ENCODE measurements at places on chromosomes 5 and 9.

DNA sequence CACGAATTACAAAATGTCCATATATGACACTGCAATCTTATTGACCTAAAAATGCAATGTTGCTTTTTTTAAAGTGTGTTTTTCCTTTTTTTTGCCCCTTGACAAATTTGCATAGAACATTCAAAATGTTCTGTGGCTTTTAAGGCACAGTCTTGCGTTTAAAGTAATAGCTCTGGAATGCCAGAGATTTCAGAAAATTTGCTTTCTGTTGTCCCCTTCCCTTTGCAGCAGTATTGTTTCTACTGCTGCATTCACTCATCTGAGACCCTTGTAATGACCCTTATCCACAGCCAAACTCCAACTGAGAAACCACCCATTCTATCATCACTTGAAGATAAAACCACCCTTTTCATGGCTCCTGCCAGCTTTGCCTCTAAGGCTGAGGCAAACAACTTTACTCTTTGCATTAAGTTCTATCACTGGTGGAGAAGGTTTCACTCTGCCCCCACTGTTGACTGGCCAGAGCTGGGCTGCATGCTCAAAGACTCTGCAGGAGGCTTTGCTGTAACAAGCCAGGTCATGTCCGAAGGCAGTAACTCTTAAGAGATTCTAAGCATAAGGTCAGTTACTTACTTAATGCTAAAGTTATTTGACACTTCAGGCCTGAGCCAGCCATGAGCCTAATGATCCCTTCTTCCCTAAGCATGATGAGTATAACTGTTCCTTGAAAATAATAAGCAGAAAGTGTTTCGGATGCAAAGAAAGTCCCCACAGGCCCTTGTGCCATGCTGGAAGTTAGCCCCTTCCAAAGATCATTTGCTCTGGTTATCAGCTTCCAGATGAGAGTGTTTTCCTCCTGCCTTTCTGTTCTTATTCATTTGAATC is 101.9 kb downstream of the CD180 start:
- DNase-seq: no peak

DNA sequence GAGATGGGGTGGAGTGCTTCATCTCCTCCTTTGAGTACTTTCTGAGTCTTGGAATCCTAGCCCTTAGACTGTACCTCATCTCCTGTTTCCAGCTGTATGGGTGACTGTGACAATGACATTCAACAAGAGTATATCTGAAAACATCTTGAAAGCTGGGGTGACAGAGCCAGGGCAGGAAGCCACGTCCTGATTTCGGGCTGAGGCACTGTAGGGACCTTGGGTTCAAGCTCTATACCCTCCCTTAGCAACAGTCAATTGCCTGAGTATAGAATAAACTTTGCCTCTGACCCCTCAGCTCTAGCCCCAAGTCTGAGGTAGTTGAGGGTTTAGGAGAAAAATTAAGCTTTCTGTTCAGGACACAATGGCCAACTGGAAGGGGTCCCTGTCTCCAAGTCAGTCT is 6.3 kb downstream of the FOXE1 start:
- no peak for DNase-seq

GRCh38 chr5:71475788-71476384 is 20.4 kb downstream of the BDP1 start:
- DNase-seq: no peak

DNA sequence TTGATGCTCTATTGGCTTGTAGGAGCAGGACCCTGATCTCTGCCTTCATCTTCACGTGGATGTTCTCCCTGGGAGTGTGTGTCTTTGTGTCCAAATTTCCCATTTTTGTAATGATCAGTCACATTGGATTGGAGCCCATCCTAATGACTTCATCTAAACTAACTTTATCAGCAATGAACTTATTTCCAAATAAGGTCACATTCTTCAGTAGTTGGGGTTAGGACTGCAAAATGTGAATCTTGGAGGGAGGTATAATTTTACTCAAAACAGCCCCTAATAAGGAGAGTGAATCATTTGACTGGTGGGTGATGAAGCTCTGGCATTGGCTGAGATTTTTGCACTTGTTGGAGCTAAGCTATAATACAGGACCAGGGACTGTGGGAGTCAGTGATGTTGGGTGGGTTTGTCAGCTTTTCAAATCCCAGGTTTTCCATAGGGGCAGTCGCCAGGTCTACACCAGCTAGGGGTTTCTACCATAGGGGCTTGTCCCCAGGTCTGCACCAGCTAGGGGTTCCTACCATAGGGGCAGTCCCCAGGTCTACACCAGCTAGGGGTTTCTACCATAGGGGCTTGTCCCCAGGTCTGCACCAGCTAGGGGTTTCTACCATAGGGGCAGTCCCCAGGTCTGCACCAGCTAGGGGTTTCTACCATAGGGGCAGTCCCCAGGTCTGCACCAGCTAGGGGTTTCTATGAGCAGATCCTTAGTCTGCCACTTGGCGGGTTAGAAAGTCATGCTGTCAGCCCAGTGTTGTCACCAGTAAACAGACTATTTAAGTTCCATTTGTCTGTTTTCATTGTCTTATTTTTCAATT is 382.6 kb upstream of the DAP start:
- no peak for DNase-seq

DNA sequence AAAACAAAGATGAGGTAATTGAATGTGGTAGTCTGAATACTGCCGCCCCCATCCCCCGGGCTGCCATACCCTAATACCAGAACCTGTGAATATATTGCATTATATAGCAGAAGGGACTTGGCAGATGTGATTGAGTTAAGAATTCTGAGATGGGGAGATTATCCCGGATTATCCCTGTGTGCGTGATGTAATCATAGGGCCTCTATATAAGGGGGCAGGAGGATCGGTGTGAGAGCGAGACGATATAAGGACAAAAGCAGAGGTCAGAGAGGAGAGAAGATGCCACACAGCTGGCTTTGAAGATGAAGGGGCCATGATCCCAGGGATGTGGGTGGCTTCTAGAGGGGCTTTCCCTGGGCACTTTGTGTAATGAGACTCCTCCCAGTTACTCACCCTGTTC is 101.7 kb upstream of the TLE1 start:
- no peak for DNase-seq

- DNase-seq: no peak
Measured at GRCh38 chr5:40354171-40354570, 325.5 kb upstream of the PTGER4 start.

DNA sequence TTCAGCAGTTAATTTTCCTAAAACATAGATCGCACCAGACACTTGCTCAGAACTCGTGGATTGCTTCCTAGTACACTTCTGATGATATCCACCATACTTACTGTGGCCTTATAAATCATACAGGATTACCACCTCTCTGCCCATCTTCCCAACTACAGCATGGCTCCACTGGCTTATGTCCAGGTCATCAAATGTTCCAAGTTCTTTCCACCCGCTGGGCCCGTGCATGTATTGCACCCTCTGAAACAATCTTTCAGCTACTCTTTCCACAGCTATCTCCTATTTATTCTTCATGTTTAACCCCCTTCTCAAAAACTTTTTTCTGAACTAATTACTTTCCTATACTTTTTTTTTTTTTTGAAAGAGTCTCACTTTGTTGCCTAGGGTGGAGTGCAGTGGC is 18.5 kb downstream of the FBXW2 start:
- DNase-seq: no peak

- no peak for DNase-seq
Measured at GRCh38 chr9:4515958-4516375, 25.7 kb downstream of the SLC1A1 start.

DNA sequence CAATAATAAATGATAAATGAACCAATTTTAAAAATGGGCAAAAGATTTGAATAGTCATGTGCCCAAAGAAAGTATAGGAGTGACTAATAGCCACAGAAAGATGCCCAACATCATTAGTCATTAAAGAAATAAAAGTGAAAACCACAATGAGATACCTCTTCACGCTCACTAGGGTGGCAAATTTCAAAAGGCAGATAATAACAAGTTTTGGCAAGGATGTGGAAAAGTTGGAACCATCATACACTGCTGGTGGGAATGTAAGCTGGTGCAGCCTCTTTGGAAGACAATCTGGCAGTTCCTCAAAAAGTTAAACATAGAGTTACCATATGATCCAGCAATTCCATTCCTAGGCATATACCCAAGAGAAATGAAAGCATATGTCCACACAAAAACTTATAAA is 1819.8 kb downstream of the MAT2B start:
- no peak for DNase-seq

- no peak for DNase-seq
Measured at GRCh38 chr5:141261238-141261546, 16.0 kb downstream of the PCDHB15 start.

DNA sequence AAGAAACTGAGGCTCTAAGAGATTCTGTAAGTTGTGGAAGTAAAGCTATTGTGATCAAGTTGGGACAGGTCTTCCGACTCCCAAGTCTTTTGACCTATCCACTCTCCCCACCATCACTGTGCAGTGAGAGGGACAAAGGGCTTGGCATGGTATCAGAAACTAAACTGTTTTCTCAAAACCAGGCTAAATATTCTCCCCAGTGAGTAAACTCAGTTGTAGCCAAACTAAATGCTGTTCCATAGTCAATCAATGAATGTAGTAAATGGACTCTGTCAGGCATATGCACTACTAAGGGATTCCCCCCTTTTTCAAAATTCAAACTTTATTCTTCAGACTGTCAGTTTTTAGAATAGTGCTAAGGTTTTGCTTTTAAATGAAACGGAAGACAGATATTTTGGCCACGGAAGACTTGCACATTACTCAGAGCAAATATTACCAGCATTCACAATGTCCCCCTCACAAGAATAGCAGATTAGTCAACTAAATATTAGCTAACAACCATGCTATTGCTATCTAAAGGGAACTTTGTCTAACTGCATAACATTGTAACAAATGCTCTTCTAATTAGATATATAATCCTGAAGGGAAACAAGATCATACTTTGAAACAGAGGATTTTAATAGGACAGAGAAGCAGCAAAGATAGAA is 7.1 kb downstream of the PRKAA1 start:
- DNase-seq: no peak

DNA sequence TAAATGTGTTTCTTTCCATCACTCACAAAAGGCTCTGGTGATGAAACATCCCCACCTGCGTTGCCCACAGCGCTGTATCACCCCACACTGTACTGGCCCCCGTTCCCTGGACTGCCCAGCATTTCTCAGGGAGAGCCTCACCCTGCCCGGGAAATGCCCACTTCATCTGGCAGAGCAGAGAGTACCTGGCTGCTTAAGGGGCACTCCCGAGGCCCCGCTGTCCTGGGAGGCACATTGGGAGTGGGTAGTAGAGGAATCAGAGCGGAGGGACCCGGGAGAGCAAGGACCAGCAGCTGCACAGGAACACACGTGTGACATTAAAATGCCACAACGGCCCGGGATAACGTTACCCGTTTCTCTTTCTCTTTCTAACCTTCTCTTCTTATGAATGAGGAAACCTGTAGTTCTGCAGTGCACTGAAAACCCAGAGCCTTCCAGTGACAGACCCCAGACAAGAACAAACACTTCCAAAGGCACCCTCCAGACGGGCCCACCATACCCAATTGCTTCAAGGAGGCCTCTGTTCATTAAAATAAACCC is 110.0 kb downstream of the ROR2 start:
- DNase-seq: no peak

DNA sequence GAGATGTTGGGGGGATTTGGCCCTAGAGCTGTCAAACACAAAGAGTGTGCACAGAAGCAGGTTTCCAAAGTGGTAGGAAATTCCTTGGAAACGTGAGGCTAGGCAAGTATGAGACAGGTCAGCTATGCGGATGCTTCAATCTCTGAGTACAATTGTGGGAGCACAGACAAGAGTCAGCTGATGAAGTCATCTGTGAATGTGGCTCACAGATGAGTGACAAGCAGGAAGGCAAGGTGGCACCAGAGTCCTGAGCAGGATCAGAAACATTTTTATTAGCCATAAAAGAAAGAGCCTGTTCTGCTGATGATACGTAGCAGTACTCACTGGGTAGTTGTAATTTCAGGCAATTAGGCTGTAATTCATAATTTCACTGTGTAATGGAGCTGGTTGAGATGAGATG is 117.0 kb downstream of the DCP2 start:
- DNase-seq: no peak

DNA sequence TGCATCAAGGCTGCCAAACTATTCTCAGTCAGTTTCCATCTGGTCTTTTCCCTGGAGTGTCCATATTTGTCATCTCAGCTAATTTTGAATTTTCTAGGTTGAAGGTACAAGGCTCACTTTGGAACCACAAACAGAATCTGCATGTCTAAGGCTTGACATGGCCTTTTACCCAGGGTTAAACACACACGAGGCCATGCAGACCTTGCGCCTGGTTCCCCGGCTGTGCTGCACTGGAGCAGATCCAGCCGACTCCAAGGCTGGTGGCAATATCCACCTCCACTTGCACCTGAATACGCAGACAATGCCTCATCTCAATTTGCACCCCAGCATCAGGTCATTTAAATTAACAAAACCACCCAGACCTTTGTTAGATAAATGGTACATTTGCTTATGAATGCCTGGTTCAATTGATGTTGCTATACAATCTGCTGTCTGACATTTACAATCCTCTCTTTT is 276.2 kb downstream of the HSPA4 start:
- DNase-seq: no peak

DNA sequence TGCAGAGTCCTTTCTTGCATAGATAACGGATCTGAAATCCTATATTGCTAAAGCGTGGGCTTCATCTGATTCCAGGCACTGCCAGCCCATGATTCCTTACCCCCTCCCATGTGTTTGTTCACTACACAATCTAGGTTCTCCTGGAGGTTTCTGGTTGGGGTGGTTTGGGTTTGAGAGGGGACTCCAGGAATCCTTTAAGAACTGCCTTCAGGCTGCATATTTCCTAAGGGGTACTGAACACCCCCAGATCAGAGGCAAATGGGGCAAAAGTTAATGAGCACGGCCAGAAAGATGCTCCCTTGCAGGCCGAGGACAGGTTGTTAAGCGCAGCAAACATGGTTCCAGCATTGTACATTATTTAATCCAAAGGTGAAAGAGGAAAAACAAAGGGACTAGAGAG is 9.9 kb downstream of the NR2F1 start:
- no peak for DNase-seq

DNA sequence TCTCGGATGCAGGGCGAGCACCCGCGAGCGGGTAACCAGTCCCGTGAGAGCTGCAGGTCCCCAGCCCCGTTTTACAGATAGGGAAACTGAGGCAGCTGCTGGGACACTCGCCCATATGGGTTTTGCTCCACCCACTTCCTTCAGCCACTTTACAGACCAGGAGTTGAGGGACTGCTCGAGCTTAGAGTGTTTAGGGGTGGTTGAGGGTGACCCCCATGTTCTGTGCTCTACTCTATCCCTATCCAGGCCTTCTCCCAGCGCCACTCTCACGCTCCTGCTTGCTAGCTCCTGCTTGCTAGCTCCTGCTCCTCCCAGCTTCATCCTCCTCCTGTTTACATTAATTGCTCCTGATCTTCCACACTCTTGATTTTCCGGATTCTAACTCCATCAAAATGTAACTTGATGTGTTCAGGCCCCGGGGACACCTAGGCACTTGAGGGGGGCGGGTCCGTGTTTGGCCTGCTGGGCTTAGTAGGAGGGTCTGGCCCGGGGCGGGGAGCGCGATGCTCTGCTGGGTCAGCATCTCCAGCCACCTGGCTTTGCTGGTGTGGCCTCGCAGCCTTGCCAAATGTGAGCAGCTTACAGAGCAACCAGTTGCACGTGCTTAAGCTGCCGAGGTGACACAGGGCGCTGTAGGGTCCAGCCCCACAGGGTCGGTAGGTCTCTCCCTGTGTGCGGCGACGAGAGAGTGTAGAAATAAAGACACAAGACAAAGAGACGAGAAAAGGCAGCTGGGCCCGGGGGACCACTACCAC is 1.5 kb upstream of the PTGES2 start:
- no peak for DNase-seq
